T-helper 1 cell treated with Interleukin-12 subunit alpha and Interleukin-12 subunit beta and Interleukin-4 antibody, amounts not matched to agents 30 ng/mL and 1 ng/mL, for 36 hours (primary cell): ENCODE measurements at places on chromosomes 12 and 14. TPM values are rescaled to one million over a fixed set of nuclear protein-coding genes. Genes with fewer than 3 reads are reported as not detected.

The NTS gene
- total RNA-seq: not detected in 2 replicates

The TMEM121 gene
- 4.2 TPM in 2 replicates for total RNA-seq

The PPP1R36 gene
- total RNA-seq: 0.20 TPM in 1 of 2 replicates, not detected in the other

The CLEC2A gene
- total RNA-seq: not detected in 2 replicates

The VRK1 gene
- total RNA-seq: 50.3 and 55.4 TPM in 2 replicates
